Effector memory CD8-positive, alpha-beta T cell (primary cell): ENCODE measurements at places on chromosomes 6 and 20.

- DNase-seq: no peak
These were observed 816.5 kb downstream of the BCKDHB start for GRCh38 chr6:80922916-80923455.

- DNase-seq: no peak
These were observed 23.0 kb downstream of the MAP1LC3A start for GRCh38 chr20:34581341-34582184.

GRCh38 chr20:658731-659291, 5.8 kb upstream of the SRXN1 start:
- DNase-seq: no peak

- DNase-seq: no peak
These were observed 140.2 kb upstream of the CARMIL1 start for GRCh38 chr6:25138934-25139415.

DNA sequence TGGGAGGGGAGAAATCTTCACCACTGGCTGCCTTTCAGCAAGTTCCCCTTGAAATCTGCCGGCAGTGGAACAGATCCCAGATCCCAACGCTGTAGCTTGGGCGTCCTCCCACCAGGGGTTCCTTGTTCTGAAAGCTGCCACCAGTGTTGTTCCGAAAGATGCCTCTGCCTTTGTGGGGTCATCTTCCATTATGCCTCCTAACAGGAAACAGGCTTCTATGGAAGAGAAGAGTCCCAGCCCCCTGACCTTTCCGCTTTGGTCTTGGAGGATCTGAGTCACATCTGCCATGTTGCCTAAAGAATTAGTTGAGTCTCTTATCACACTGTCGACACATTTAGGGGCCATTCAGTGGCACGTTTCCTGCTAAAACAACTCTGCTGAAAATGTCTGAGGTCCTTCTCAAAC, 57.5 kb upstream of the NFATC2 start:
- DNase-seq: no peak

GRCh38 chr6:123810214-123810613, 6.5 kb downstream of the NKAIN2 start:
- DNase-seq: no peak

DNA sequence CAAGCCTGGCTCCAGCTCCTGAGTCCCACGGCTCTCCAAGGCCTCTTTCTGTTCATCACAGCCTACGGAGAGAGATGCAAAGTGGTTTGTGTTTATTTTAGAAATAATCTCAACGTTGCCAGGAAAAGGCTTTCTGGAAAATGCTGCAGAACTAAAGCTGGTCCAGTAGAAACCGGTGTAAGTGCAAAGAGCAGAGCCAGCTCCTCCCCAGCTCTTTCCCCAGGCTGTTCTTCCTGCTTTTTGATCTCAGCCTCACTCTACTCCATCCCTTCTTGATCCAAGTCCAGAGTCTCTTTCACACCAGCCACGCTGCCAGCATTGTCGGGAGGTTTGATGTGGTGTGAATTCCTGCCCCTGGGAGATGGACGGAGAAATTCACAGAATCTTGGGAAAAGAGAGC, 69.8 kb downstream of the TMEM170B start:
- DNase-seq: no peak

- DNase-seq: no peak
These were observed 55.4 kb downstream of the IPCEF1 start for GRCh38 chr6:154301086-154301625.

- DNase-seq: no peak
These were observed 148.7 kb downstream of the PRL start for GRCh38 chr6:22147921-22148776.
